HAP-1 (cell line): ENCODE measurements at places on chromosomes 13 and 19.

DNA sequence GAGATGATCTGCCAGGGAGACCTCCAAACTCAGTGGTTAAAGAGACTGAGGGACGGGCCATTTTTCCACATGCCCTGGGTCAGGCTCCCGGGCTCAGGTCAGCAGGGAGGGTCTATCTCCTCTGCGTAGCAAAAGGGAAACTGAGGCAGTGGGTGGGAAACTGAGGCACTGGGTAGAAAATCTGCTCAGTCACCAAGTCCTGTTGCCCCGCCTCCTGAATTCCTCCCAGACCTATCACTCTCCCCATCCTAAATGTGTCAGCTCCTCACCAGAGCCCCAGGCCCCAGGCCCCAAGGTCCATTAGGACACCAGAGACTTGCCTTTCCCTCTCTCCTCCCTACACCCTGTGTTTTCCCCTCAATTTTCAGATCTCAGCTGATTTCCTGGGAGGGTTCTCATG, 2.4 kb downstream of the CD320 start:
- DNase-seq: peak; percentile 9

DNA sequence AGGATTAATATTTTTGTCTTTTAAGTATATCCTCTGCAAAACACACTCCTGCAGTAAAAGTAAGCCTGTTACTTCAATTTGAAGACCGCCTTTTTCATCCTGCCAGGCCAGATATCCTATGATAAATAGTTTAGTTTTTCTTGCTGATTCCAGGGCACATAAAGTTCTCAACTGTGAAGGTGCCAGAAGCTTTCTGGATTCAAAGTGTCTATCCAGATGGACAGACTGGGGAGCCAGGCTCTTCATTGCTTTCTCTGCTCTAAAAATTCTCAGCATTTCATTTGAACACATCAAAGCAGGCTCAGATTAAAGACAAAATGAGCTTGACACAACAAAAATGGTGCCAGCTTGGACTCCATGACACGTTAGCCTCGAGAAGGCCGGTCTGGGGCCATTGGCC, 53.6 kb upstream of the UBL3 start:
- no peak for DNase-seq

DNA sequence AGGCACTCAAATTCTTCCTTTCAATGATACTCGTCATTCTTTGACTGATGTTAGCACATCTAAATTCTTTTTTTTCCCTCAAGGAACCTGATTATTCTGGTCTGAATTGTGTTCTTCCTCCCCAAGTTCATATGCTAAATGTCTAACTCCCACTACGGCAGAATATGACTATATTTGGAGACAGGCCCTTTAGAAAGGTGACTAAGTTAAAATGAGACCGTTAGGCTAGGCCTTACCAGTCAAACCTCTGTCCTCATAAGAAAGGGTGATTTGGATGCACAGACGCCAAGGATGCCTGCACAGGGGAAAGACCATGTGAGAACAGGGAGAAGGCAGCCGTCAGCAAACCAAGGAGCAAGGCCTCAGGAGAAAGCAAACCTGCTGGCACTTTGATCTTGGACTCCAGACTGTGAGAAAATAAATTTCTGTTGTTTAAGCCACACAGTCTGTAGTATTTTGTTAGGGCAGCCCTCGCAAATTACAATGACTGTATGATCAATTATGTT, 13.1 kb upstream of the FOXO1 start:
- DNase-seq: peak; percentile 15

DNA sequence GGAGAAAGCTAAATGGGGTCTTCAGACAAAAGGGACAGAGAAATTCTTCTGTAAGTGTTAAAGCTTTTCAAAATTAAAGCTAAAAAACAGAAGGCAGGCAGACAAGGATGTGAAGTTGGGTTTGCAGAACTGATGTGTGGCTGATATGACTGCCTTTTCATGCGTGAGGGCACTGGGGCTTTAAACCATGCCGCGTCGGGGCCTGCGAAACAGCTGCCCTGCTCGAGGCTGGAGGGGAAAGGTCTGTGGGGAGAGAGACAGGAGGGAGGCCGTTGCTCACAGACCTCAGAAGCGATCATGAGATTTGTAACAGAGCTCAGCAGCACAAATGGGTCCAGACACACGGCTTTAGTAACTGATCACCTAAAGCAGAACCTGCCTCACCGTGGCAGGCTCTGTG, 23.5 kb downstream of the CAPS start:
- DNase-seq: no peak

DNA sequence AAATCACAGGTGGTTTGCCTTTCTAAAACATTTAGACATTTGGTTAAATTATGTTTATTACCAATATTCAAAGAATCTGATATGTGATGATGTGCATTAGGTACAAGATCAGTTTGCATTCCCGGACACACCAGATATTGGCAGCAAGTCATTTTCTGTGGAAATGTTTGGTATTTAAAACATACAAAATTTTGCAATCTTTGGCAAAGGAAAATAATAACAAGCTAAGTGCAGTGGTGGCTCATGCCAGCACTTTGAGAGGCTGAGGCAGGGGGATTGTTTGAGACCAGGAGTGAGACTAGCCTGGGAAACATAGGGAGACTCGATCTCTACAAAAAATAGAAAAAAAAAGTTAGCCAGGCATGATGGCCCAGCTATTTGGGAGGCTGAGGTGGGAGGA, 29.1 kb upstream of the TSC22D1 start:
- DNase-seq: no peak

DNA sequence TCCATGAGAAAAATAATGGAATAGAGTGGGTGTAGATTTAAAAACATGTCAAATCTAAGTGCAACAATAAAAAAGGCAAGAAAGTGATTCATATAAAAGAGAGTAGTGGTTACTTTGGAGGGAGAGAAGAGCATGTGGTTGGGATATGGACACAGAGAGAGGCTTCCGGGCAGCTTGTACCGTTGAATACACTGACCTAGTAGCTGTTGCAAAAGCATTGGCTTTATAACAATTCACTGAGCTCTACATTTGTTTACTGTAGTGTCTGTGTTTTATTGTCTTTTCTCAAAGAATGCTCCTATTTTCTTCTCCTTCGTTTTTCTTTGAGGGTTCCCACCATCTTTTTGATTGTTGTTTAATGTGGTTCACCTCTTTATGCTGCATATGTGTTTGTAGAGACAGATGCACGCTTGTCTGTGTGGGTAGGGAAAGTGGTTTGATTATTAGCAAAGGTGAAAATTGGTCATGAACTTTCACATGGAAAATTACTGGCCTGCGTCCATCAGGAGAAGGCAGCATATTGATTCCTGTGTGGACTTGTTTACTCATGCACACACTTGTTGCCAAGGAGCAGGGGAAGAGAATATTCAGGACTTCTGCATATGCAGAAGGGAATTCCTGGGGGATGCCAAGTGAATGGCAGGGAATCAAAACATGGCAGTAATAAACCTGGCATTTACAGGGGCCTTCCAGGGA, 29.9 kb upstream of the IRS2 start:
- no peak for DNase-seq

- no peak for DNase-seq
These were observed 93.2 kb downstream of the LHFPL6 start for GRCh38 chr13:39509616-39510315.

- DNase-seq: no peak
These were observed 462.2 kb upstream of the SLC10A2 start for GRCh38 chr13:103528437-103528836.

DNA sequence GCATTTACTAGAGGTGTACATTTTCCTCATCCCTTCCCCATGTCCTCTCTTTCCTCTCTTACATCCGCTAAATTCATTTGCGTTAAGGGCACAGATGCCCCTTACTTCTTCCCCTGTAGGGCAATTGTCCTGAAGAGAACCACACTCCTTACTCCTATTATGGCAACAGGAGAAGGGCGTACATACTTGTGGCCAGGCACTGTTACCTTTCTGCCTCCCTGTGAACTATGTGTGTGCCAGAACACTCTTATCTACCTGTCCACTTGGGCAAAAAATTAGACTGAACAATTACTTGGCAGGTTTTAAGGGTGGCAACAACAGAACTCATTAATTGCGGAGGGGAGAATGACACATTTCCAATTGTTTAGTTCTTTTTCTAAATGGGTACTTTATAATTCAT, 152.5 kb downstream of the RGCC start:
- DNase-seq: no peak

GRCh38 chr19:44847144-44848035, 1.3 kb downstream of the NECTIN2 start:
- peak; percentile 45 for DNase-seq

GRCh38 chr13:47109028-47109427, 212.2 kb upstream of the HTR2A start:
- no peak for DNase-seq

GRCh38 chr13:62357887-62358645, 942.4 kb upstream of the PCDH20 start:
- DNase-seq: peak; percentile 78

GRCh38 chr19:46573679-46574498, 27.2 kb upstream of the CALM3 start:
- DNase-seq: no peak

DNA sequence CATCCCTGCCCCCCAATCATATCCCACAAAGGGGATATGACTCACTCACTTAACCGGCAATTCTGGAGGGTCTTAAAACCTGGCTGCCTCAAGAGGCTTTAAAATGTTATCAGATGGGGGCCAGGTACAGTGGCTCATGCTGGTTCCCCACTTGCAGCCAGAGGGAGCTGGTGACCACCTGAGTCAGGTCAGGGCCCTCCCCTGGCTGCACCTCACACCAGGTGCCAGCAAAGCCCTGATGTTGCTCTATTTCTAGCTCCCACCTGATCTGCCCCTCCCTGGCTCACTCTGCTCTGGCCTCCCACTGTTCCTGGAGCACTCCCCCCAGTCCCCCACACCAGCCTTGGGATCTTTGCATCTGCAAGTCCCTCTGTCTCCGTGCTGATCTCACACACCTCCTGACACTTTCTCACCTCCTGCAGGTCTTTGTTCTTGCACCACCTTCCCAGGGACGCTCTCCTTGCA, 14.2 kb downstream of the HPN start:
- DNase-seq: peak; percentile 38

- DNase-seq: peak; percentile 53
These were observed 19.3 kb upstream of the SDHAF1 start for GRCh38 chr19:35975608-35976214.

- DNase-seq: no peak
These were observed 1063.5 kb upstream of the PCDH9 start for GRCh38 chr13:68293631-68294030.

DNA sequence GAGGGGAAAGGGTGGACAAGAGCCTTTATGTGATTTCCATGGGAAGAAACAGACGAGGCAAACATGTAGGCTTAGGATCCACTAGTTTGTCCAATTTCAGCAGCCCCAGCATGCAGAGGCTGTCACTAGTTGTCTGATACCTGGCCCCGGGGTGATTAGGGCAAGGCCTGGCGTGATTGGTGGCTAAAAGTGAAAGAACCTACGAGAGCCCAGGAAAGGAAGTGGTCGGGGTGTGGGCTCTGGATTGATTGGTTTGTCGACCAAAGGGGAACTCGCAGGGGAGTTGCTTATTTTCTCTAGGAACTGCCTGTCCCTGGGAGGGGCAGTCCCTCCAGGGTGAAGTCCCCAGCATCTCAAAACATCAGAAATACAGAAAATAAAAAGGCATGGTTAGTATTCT, 64.2 kb upstream of the UQCRFS1 start:
- DNase-seq: no peak

- DNase-seq: no peak
These were observed 2.8 kb downstream of the SWSAP1 start for GRCh38 chr19:11377237-11377636.

GRCh38 chr13:45907503-45907902, 56.0 kb upstream of the SIAH3 start:
- DNase-seq: no peak
